ENCODE measurements at places on chromosomes 3 and 15.

- no peak for DNase-seq
Observed at GRCh38 chr3:46921041-46921440, 43.5 kb downstream of the PTH1R start.

GRCh38 chr15:85769182-85769900 is 25.4 kb downstream of the KLHL25 start:
- no peak for DNase-seq

DNA sequence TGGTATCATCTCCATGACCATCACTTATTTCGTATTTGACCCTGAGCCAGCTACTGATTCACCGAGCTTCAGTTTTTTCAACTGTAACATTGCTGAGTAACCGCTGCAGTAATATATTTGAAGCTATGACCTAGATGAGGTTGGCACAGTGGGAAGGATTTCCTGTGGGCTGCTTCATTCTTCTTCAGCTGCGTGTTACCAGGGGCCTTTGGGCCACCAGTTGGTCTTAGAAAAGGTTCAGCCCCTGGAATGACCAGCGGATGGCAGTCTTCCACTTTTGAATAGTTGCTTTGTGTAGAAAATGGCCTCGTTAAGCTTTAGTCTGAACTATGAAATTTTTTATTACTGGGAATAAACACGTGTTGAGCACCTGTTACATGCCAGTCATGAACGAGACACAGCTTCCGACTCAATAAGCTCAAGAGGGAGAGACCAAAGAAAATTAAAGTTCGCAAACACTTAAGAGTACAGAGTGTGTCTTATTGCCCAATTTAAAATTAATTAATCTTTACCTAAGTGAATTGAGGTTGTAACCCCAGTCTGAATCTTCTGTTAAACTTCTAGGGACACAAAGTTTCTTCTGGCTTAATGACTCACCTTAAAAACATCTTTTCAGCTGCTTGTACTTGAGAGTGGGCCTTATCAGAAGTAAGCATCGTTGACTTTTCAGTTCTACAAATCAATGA is 57.6 kb upstream of the NR2E3 start:
- DNase-seq: no peak

DNA sequence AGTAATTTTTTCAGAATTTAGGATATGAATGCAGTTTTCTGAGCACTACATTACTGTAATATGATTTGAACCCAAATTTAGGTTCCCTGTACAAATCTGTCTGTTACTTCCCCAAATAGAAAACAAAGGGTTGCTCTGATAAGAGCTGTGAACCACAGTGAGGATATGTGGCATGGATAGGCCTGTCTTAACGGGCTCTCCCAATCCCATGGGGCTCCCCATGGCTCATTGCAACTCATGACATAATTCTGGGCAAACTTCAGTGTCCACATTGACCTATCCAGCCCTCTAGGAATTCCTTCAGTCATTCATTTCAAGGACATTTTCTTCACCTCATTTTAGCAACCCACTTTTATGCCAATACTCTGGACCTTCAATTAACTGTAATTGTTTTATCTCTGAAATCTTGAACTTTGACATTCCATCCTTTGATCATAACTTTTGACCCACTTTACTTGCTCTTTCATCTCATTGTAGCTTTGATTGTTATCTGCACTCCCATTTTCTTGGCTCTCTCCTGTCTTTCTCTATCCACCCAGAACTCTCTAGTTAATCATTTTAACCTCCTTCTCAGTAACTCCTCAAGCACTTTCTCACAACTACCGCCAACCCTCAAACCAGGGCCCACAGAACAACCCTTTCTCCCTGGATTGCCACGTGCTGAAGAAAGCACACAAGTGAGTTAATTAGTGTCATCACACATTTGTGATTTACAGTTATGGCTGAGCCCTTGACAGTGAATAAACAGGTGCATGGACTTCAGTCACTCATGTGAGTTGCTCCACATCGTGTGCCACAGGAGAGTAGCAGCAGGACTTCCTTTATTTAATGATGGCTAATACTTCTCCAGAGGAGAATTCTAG is 94.9 kb upstream of the AADACL2 start:
- DNase-seq: no peak

DNA sequence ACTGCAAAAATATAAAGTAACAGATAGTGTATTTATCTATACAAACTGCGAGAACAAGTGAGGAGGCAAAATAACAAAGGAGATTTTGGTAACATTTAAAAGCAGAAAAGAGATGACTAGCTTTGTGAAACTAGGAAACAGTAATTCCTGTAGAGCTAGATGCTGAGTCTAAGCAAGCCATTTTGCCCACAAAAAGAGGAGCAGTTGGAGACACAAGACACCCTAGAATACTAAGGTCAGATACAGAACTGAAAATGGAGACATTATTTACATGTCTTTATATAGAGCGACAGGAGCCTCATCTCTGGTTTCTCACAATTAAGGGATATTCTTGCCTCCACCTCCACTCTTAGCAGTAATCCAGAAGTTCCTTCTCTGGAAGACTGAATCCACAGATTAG is 732.4 kb upstream of the GBE1 start:
- no peak for DNase-seq

- no peak for DNase-seq
Observed at GRCh38 chr3:31493149-31493548, 39.6 kb upstream of the STT3B start.

- no peak for DNase-seq
Observed at GRCh38 chr3:194401868-194402329, 2.8 kb upstream of the GP5 start.

- peak; percentile 22 for DNase-seq
Observed at GRCh38 chr15:52559575-52559974, 9.3 kb downstream of the ARPP19 start.

- no peak for DNase-seq
Observed at GRCh38 chr15:69537901-69538300, 85.3 kb downstream of the RPLP1 start.

Measured in activated CD8-positive, alpha-beta memory T cell treated with anti-CD3 and anti-CD28 coated beads, Interleukin-2, amount 50 U/mL, for 4 hours (primary cell).